ENCODE measurements at places on chromosomes 12 and 14.

DNA sequence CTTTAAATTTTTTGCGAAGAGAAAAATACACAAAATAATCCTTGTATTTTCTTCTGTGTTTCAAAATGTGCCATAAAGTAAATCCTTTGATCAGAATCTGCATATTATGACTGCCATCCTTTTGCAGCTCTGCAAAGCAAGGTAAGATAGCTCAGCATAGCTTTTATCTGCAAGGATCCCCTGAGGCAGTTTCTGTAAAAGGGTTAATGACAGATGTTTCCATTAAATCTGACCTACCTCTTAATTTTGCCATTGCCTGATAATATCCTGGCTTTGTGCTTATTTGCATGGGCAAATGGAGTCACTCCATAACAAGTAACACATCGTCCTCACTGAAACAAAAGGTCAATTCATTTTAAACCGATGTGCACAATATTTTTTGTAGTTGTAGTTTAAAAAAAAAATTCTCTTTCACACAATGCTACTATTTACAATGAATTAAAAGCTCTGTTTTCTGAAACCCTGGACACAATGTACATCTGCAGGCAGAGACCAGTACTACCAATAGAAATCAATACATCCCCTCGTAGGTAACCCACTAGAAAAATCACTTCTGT is 108.5 kb upstream of the SOX5 start:
- DNase-seq: no peak

- no peak for DNase-seq
These were observed 51.4 kb downstream of the TMEM132C start for GRCh38 chr12:128318341-128318740.

DNA sequence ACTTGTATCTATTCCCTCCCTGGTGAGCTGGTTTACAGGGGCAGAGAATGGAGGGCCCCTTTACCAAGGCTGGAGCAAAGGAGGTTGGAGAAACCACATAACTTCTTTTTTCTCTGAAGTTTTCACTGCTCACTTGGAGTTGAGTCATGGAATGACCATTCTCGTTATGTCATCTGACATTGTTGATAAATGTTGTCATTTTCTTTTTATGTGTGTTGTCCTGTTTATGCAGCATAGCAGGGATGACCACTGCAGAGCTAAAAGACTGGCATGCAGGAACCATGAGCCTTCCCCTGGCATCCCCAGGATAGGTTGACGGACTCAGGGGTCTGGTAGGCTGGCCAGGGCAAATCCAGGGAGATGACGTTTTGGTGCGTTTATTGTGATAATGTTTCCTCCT is 256.8 kb upstream of the DDHD1 start:
- no peak for DNase-seq

DNA sequence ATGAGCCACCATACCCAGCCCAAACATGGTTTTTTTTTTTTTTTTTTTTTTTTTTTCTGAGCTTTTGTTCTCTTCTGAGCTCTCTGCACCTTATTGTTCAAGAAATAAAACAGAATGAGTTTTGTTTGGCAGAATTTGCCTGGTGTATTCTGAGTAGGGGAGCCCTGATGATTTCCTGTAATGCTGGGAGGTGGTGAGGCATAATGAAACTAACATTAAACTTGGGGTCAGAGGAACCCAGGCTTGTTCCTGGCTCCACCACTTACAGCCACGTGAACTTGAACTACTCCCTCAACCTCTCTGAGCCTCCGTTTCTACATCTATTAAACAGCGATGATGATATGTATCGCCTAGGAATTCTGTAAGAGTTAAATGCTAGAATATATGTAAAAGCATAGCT is 276.3 kb upstream of the CRY1 start:
- DNase-seq: no peak

GRCh38 chr12:103729499-103729898 is 111.5 kb downstream of the NT5DC3 start:
- DNase-seq: no peak

DNA sequence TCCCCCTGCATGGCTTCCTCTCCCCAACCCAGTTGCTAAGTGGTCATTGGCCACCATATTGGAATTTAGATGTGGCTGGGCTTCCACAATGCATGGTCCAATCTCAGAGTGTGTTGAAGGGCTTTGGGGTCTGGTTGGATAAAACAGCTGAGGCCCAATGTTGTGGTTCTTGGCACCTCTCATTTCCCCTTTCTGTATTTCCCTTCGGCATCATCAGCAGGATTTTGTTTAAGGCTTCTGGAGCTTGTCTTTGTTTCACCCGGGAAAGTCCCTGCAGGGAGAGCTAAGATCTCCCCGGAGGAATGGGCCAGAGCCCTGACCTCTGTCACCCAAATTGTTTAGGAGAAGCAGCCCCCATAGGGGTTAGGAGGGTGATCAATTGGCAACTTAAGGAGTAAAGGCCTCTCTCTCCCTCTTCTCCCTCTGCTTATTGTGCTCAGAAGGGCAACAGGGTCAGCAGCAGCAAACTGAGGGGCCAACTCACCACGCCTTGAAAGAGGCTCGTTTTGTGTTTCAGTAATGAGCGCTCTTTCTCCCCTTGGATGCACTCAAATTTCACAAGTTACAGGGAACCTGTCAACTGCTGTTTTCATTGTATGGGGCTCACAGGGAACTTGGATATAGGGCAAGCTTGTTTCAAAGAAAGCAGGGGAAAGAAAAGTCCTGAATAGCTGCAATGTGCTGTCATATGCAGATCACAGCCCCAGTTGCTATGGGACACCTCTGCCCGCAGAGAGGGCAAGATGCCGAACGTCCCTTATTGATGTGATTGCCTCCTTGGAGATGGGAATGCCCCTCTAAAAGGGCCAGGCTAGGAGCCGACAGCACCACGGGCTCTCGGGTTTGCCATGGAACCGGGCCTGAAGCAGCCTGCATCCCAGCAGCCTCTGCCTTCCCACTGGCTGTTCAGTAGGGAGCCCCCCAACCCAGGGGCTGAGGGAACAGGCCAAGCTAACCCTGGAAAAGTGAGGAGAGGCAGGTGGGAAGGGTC is 223.7 kb downstream of the ZFP36L1 start:
- DNase-seq: no peak

- no peak for DNase-seq
These were observed 409.8 kb downstream of the RERGL start for GRCh38 chr12:17680220-17680619.

GRCh38 chr14:96482986-96483385 is 19.2 kb upstream of the PAPOLA start:
- no peak for DNase-seq

GRCh38 chr14:24368212-24368561 is 203 bp downstream of the NFATC4 start:
- no peak for DNase-seq

- no peak for DNase-seq
These were observed 225.2 kb downstream of the ETNK1 start for GRCh38 chr12:22850185-22850584.

GRCh38 chr12:85657836-85658630 is 178.2 kb downstream of the RASSF9 start:
- no peak for DNase-seq

DNA sequence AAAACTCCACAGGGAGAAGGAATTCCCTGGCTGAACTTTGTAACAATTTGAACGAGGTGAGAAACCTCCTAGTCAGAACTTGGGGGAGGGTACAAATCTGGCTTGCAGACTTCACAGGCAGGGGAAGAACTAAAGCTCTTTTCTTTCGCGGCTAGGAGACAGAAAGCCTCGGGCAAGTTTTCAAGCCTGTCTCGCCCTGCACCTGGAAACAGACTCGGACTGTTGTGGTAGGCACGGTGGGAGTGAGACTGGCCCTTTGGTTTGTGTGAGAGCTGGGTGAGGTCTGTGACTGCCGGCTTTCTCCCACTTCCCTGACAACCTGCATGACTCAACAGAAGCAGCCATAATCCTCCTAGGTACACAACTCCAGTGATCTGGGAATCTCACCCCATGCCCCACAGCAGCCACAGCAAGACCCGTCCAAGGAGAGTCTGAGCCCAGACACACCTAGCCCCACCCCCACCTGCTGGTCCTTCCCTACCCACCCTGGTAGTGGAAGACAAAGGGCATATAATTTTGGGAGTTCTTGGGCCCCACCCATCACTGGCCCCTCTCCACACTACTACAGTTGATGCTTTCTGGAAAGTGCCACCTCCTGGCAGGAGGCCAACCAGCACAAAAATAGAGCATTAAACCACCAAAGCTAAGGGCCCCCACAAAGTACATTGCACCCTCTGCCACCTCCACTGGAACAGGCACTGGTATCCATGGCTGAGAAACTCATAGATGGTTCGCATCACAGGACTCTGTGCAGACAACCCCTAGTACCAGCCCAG is 102.7 kb upstream of the ST8SIA1 start:
- DNase-seq: no peak

GRCh38 chr12:93059925-93060665 is 131.0 kb upstream of the EEA1 start:
- no peak for DNase-seq

- no peak for DNase-seq
These were observed 1088.4 kb downstream of the BCL11B start for GRCh38 chr14:98183556-98183955.

- no peak for DNase-seq
These were observed 76.6 kb upstream of the PPFIA2 start for GRCh38 chr12:81835783-81836182.

GRCh38 chr14:102736956-102737355 is 40.3 kb upstream of the TRAF3 start:
- no peak for DNase-seq

DNA sequence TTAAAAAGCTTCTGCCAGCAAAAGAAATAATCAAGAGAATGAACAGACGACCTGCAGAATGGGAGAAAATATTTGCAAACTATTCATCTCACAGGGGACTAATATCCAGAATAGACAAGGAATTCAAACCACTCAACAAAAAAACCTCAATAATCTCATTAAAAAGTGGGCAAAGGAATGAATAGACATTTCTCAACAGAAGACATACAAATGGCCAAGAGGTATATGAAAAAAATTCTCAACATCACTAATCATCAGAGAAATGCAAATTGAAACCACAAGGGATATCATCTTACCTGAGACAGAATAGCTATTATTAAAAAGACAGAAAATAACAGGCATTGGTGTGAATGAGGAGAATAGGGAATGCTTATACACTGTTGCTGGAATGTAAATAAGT is 270.0 kb downstream of the DACT1 start:
- no peak for DNase-seq

- DNase-seq: no peak
These were observed 235.2 kb upstream of the AMIGO2 start for GRCh38 chr12:47314996-47315395.

DNA sequence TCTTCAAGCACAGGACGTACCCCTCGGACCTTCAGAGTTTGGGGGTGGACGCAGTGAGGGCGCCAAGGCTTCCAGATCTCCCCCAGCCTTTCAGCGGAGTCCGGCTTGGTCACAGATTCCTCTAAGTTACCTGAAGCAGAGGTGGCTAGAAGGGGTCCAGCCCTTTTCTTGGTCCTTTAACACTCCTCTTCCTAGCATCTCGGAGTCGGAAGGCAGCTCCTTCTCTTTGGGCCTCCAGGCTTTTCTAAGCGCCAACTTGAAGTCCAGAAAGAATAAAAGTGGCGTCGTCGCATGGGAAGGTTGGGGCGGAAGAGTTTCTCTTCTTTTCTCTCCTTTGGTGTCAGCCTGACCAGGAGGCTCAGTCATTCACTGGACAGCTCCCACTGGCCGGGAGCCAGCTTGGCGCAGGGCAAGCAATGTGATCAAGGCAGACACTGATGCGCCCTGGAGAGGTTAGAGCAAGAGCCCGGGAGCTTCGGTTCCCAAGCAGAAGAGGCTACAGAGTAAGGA is 9.6 kb downstream of the OR6S1 start:
- no peak for DNase-seq

DNA sequence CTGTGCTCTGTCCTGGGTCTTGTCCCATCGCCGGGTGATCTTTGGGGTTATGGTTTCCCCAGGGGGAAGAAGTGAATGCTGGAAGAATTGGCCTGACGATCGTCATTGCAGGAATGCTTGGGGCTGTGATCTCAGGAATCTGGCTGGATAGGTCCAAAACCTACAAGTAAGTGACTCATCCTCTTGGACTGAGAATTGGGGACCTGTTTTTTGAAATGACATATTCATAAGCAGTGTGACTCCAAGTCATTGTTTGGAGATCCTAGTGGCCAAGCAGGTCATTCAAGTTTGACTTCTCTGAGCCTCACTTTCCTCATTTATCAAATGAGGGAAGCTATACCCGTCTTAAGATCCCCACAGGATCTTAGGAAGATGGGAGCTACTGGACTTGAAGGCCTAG is 25.8 kb downstream of the ERG28 start:
- no peak for DNase-seq

DNA sequence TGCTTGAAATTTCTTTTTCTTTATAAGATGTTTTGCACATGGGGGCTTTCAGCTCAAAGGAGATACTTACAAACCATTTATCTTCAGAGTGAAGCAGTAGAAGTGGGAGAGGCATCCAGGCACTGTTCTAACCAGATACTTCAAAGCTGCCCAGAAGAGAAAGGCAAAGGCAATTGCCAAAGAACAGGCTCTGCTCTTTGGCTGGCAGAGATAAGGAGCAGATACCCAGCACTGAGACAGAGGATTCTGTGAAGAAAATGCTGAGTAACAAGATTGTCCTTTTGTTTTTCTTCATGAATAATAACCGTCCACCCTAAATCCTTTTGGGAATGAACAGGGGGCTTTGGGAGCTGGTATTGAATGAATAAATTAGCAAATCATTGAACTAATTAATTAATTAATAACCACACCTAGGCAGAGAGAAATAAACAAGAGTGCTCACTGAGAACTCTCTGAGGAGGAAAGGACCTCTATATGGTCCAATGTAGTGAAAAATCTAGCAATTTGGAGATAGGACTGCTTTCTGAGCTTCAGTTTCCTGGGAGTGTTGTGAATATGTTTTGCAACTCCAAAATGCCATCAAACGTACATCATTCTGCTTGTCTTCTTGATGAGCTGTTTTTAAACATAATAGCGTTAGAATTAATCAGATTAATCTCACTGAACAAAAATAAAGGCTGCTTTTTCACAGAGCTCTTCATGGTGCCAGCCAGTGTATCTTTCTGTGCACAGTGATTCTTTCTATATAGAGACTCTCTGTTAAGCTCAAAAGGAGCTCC is 192.8 kb upstream of the AMIGO2 start:
- no peak for DNase-seq

DNA sequence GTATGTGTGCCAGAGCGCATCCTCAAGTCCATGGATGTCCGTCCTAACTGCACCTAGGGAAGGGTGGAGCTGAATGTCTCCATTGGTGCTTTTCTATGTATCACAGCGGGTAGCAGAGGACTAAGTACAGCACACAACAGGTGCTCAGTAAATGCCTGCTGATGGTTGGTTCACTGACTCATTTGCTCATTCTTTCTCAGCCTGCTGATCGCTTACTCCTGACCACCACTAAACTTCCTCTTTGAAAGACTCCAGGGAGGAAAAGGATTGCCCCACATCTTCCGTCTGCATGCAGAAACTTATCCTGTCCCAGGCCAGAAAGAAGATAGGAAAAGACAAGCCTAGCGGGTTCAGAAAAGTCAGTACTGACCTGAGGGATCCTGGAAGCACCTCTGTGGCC is 66.3 kb downstream of the B4GALNT3 start:
- no peak for DNase-seq

GRCh38 chr14:97179573-97179972 is 382.4 kb downstream of the VRK1 start:
- no peak for DNase-seq

- no peak for DNase-seq
These were observed 9.1 kb upstream of the TBX5 start for GRCh38 chr12:114414866-114415524.

- DNase-seq: no peak
These were observed 145.3 kb upstream of the DCN start for GRCh38 chr12:91327889-91328288.

All from NCI-H2029 treated with DMSO at 0.1 percent for 48 hours (cell line).